B cell (primary cell): ENCODE measurements at places on chromosomes 5 and 9. TPM values are rescaled to one million over a fixed set of nuclear protein-coding genes. Genes with fewer than 3 reads are reported as not detected.

TMEM174 gene
- total RNA-seq = not detected in 2 replicates

NDOR1 gene
- 37.3 and 40.9 TPM in 2 replicates for total RNA-seq

FUT7 gene
- total RNA-seq = 7.0 and 8.2 TPM in 2 replicates

SHC3 gene
- total RNA-seq = 0.05 TPM in 1 of 2 replicates, not detected in the other

KCNN2 gene
- not detected in 2 replicates for total RNA-seq

GFI1B gene
- 0.85 TPM in 1 of 2 replicates, not detected in the other for total RNA-seq

ZCCHC7 gene
- total RNA-seq = 81.9 and 83.5 TPM in 2 replicates

IRX1 gene
- not detected in 2 replicates for total RNA-seq

- H3K27ac ChIP-seq = no peak overlapping the region
- H3K36me3 ChIP-seq = no peaks in the 10 kb centered on the region
- DNase-seq = peak; percentile 56
- no peaks in the 10 kb centered on the region for H3K27me3 ChIP-seq
- H3K4me1 ChIP-seq = no peaks in the 10 kb centered on the region
Observed at GRCh38 chr9:133199648-133200321, 9.3 kb downstream of the OBP2B start.

DNA sequence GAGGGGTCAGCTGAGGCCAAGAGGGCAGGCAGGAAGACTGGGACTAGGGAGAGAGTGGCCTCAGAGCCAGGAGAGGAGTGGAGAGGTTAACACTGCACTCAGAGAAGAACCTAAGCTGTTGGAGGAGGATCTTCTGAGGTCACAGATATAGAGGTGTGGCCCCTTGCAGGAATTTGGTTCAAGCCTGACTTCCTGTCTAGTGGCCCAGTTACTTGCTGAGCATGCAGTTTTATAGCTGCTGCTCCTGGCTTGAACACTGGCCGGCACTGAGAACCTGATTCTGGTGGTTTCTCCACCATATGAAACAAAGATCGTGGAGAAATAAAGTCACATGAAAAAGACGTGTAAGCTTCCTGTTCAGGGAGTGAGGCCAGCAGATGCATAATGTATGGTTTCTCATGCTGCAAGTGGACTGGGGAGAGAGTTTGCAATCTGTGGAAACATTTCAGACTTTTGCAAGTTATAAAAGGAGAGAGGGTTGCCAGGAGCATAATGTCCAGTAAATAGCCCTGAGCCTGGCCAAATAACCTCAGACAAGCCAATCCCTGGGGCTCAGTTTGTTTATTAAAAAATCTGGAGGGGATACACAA is 82.6 kb downstream of the GALNT10 start:
- no peaks in the 10 kb centered on the region for H3K27me3 ChIP-seq
- no peak overlapping the region for H3K27ac ChIP-seq
- H3K36me3 ChIP-seq = no peaks in the 10 kb centered on the region
- DNase-seq = peak; percentile 8
- peaks cover 34% of the 10 kb centered on the region for H3K4me1 ChIP-seq
- H3K4me3 ChIP-seq = no peak overlapping the region

- H3K27me3 ChIP-seq = no peaks in the 10 kb centered on the region
- no peak for DNase-seq
- no peaks in the 10 kb centered on the region for H3K4me1 ChIP-seq
- H3K4me3 ChIP-seq = no peak overlapping the region
- H3K27ac ChIP-seq = no peak overlapping the region
Observed at GRCh38 chr9:69223605-69224004, 49.5 kb downstream of the TJP2 start.

DNA sequence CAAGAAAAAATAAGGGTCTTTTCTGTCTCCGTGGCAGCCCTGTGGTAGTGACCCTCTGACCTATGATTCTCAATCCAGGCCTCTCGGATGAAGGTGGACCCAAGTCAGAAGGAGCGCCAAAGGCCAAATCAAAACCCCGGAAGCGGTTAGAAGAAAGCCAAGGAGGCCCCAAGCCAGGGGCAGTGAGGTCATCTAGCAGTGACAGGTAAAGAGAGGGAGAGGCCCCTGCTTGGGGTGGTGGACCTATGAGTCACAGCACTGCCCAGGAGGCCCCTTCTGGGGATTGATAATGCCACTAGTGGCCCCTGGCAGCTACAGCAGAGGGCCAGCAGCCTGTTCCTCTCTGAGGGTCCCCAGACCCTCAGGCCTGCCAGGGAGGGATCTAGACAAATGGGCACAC is 6.4 kb upstream of the SLC2A8 start:
- no peak for DNase-seq
- no peaks in the 10 kb centered on the region for H3K4me1 ChIP-seq
- H3K36me3 ChIP-seq = no peaks in the 10 kb centered on the region
- H3K27me3 ChIP-seq = peaks cover 3% of the 10 kb centered on the region
- H3K27ac ChIP-seq = no peak overlapping the region

DNA sequence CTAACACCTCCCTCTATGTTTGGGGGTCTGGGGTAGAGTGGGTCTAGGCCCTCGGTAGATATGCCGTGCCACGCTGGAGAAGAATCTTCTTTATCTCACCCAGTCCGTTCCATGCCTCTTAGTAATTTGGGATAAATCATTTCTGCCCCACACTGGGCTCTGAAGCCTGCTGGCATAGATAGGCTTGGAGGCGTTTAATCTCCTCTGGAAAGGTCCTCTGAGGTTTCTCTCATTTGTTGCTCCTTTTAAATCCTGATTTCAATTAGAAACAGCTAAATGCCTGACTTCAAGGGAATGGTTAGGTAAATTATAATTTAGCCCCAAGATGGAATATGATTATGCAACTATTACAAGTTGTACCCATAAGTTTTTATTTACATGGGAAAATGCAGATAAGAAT is 57.8 kb upstream of the AKNA start:
- no peaks in the 10 kb centered on the region for H3K36me3 ChIP-seq
- no peak overlapping the region for H3K4me3 ChIP-seq
- DNase-seq = no peak
- no peaks in the 10 kb centered on the region for H3K27me3 ChIP-seq

DNA sequence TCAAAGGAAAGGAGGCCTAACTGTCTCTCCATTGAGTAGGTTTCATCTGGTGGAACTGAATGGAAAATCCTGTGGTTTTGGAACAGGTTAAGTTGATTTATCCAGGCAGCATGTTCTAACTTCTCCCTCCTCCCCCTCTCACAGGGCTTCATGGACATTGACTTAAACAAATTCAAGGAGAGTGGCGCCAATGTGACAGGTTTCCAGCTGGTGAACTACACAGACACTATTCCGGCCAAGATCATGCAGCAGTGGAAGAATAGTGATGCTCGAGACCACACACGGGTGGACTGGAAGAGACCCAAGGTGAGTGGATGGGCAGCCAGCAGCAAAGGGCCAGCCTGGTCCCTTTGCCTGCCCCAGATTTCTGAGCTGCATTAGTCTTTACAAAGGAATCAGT is 183.9 kb downstream of the GRIA1 start:
- DNase-seq = no peak
- no peak overlapping the region for H3K27ac ChIP-seq
- H3K4me3 ChIP-seq = no peak overlapping the region
- no peaks in the 10 kb centered on the region for H3K27me3 ChIP-seq
- no peaks in the 10 kb centered on the region for H3K36me3 ChIP-seq

- H3K36me3 ChIP-seq = no peaks in the 10 kb centered on the region
- H3K4me3 ChIP-seq = no peak overlapping the region
- DNase-seq = no peak
Observed at GRCh38 chr9:122216798-122217418, 11.8 kb downstream of the LHX6 start.

GRCh38 chr9:70551801-70552200 is 137.3 kb upstream of the KLF9 start:
- H3K27me3 ChIP-seq = no peaks in the 10 kb centered on the region
- H3K27ac ChIP-seq = no peak overlapping the region
- DNase-seq = no peak
- no peak overlapping the region for H3K4me3 ChIP-seq

- no peak overlapping the region for H3K4me3 ChIP-seq
- DNase-seq = no peak
- no peaks in the 10 kb centered on the region for H3K27me3 ChIP-seq
- H3K4me1 ChIP-seq = no peaks in the 10 kb centered on the region
Observed at GRCh38 chr5:178388386-178389025, 155.9 kb upstream of the PHYKPL start.

GRCh38 chr9:79632060-79632459 is 60.3 kb downstream of the TLE4 start:
- no peak for DNase-seq
- peaks cover 5% of the 10 kb centered on the region for H3K4me1 ChIP-seq
- H3K4me3 ChIP-seq = no peak overlapping the region
- peaks cover 4% of the 10 kb centered on the region for H3K36me3 ChIP-seq
- H3K27me3 ChIP-seq = no peaks in the 10 kb centered on the region

DNA sequence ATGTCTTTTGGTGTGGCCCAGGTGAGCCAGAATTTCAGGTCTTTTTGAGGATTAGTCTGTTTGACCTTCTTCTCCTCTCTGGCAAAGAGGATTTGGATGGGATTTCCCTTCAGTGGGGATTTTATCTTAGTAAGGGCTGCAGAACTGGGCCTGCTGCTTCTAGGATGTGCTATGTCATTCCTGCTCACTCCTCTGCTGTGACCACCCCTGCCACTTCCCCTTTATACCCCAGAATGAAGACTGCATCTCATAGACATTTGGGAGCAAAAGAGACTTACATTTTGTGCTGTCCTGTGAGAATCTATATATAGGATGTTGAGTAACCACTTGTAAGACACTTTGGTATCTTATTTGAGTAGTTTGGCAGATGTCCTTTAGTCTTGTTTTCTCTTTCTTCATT is 76.2 kb downstream of the ARHGAP26 start:
- no peak overlapping the region for H3K4me3 ChIP-seq
- H3K4me1 ChIP-seq = peaks cover 21% of the 10 kb centered on the region
- H3K27me3 ChIP-seq = no peaks in the 10 kb centered on the region
- no peak overlapping the region for H3K27ac ChIP-seq

DNA sequence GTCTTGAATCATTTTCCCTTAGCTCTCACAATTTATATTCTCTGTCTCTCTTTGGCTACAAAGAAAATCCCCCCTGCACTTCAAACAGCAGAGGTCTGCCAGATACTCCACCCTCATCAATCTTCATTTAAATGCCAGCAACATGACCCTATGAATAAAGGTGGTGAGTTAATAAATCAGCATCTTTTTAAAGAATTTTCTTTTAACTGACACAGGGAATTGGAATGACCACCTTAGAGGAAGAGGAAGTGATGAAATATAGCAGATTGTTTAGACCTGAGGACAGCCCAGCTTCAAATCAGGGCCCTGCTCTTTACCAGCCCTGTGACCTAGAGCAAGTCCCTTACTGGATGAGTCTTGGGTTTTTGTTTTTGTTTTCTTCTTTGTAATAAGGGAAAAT is 223.1 kb upstream of the PAPPA start:
- no peaks in the 10 kb centered on the region for H3K27me3 ChIP-seq
- no peak for DNase-seq
- H3K4me3 ChIP-seq = no peak overlapping the region
- H3K36me3 ChIP-seq = no peaks in the 10 kb centered on the region

DNA sequence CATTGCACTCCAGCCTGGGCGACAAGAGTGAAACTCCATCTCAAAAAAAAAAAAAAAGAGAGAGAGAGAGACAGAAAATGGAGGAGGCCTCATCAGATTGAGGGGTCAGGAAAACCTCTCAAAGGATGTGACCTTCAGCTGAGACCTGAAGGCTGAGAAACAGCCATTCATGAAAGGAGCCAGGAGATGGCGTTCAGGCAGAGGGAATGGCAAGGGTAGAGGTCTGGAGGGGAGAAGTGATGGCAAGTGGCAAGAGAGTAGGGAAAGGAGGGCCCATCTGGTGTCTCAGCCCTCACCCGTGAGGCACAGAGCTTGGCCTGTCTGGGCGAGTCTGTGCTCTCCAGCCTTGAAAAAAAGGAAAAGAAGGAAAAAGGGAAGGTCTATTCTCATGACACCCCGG is 17.0 kb downstream of the CAMK2A start:
- no peak overlapping the region for H3K4me3 ChIP-seq
- no peaks in the 10 kb centered on the region for H3K36me3 ChIP-seq
- H3K4me1 ChIP-seq = no peaks in the 10 kb centered on the region
- H3K27me3 ChIP-seq = no peaks in the 10 kb centered on the region
- H3K27ac ChIP-seq = no peak overlapping the region

DNA sequence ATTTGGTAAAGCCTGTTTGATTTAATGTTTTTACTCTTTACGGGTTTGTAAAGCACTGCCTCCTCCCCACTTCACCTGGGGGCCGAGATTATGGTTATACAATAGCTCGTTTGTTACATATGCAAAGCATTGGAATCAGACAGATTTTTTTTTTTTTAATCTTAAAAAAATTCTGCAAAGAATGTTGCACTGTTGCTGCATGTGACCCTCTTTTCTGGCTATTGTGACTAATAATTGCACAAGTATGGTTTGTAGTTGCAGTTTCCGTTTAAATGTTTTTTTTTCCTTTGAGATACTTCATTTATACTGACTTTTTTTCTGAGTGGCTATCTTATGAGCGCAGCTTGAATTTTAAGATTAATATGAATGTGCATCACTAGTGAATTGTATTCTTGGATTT is 165.3 kb downstream of the KDM4C start:
- DNase-seq = no peak
- H3K4me3 ChIP-seq = no peak overlapping the region
- peaks cover 9% of the 10 kb centered on the region for H3K4me1 ChIP-seq
- peaks cover 34% of the 10 kb centered on the region for H3K36me3 ChIP-seq
